CD4-positive, alpha-beta T cell treated with Interleukin-15 for 4 hours (primary cell): ENCODE measurements at places on chromosomes 1 and 21.

- no peak for DNase-seq
These were observed 92.3 kb downstream of the MRPL37 start for GRCh38 chr1:54292002-54292911.

GRCh38 chr1:15452216-15452615 lies 4.3 kb upstream of the CELA2A start:
- no peak for DNase-seq

DNA sequence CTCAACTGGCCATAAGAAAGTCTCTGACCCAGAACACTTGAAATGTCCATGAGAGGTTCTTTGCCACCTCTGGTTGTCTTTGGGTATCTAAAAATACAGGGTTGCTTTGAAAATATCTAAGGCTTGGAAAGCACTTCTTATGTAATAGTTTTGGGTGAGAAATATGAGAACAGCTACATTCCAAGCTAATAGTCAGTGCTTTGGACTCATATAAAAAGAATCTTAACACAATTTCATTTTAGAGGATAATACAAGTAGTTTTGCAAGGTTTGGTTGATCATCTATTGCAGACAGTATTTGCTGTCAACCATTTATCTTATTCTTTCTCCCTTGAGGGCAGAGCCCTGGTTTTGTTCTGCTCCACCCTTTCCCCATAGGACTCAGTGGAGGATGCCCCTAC lies 207.5 kb downstream of the KCNK2 start:
- DNase-seq: no peak

DNA sequence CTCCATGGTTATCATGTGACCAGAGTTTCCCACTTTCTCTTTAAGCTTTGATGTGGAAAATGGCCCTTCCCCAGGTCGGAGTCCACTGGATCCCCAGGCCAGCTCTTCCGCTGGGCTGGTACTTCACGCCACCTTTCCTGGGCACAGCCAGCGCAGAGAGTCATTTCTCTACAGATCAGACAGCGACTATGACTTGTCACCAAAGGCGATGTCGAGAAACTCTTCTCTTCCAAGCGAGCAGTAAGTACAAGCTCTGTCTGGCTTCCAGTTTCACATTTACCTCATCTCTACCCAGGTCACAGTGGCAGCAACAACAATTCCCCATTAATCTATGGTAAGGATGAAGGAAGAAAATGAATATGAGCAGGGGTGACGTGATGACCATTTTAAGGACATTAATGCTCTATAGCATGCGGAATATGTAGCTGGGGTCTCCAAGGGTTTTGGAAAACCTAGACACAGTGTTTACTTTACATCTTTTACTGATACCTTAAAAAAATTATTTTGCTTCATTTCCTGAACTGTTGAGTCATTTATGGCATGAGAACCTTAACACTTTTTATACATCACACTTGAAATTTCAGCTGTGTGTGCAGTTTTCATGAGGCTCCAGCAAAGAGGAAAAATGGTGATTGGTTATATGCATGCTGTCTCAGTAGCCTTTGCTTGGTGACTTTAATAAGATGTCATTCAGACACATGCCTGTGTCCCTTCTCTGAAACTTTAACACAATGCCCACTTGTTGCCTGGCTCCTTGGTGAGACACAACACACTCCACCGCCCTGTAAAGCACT lies 286.3 kb upstream of the SGIP1 start:
- peak; percentile 37 for DNase-seq

- DNase-seq: no peak
These were observed 217.5 kb downstream of the CAMTA1 start for GRCh38 chr1:7002728-7003127.

DNA sequence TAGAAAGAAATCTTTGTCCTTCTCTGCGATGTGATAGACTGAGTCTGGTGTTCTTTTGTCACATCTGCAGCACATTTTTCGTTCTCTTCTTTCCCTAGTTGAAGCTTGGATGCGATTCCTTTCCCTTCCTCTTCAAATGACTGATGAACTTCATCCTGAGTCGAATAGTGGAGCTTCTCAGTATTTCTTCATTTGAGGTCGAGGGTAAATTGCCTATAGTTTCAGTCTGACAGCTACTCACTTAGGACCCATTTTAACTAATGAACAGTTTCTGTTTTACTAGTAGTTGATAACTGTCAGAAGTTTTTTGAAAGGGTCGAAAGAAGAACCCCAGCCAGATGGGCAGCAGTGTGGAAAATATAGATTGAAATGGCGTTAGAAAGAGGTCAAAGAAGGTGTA lies 4.7 kb upstream of the REG4 start:
- no peak for DNase-seq

DNA sequence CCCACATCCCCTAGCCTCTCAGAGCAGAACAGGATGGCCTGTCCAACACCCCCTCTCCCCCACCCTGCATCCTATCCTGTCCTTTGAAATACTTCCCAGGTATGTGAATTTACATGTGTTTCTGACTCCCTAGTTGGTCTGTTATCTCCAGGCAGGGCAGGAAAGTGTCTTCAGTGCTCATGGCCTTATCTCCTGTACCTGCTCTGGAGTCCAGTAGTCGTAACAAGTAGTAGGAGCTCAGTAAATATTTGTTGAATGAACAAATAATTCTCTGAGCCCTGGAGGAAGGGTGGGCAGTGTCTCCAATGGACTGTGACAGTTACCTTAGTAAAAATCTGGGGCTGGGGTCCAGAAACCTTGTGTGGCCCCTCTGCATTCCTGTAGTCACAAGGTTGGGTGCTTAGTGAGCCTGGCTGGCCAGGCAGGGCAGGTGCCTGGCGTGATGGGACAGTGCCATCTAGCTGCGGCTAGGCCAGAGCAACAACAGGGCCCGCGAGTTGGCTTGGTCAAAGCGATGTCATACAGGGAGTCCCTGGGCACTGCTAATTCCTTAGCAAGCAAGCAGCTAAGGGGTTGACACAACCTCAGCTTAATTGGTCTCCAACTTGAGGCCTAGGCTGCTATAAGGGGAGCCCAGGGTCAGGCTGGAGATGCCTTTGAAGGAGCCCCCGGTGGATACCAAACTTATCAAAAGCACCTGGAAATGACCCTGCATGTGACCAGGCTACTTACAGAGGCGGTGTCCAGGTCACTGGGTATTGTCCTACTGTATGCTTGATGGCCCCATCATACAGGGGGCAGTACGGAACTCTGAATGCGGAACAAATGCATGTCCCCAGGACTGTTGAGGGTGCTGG lies 89.0 kb upstream of the PPM1J start:
- DNase-seq: peak; percentile 27

- no peak for DNase-seq
These were observed 15.9 kb upstream of the IFNLR1 start for GRCh38 chr1:24202987-24203386.

GRCh38 chr1:77468257-77468948 lies 186.6 kb downstream of the AK5 start:
- no peak for DNase-seq

DNA sequence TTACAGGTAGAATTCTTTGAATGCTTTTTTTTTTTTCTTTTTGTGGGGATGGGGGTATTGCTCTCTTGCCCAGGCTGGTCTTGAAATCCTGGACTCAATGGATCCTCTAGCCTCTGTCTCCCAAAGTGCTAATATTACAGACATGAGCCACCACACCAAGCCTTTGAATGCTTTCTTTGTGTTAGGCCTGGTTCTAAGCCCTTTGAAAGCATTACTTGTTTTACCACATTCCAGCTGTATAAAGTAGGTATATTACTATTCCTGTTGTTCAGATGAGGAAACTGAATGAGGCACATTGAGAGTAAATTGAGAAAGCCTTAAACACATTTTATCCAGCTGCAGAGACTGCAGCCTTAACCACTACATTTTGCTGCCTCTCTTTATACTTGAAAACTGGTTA lies 841.8 kb upstream of the ADGRL4 start:
- no peak for DNase-seq

GRCh38 chr1:94864821-94865220 lies 44.7 kb downstream of the SLC44A3 start:
- no peak for DNase-seq

- DNase-seq: no peak
These were observed 11.1 kb upstream of the TGFBR3 start for GRCh38 chr1:91897016-91897415.

DNA sequence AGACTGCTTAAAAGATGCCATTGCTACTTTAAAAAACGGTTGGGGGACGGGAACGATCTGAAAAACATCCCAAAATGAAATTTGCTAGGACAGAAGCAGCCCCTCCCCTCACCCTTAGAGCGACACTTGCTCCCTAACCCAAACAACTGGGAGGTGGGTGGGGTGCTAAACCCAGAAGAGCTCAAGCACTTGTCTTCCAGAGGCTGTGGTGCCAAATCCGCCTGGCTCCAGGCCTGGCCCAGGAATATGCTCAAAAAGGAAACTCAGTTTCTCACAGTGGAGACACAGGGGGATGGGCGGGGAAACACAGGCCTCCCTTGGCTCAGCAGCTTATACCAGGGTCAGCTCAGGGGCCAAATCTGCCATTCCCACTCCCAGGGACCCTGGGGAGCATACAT lies 644 bp upstream of the PBXIP1 start:
- no peak for DNase-seq

DNA sequence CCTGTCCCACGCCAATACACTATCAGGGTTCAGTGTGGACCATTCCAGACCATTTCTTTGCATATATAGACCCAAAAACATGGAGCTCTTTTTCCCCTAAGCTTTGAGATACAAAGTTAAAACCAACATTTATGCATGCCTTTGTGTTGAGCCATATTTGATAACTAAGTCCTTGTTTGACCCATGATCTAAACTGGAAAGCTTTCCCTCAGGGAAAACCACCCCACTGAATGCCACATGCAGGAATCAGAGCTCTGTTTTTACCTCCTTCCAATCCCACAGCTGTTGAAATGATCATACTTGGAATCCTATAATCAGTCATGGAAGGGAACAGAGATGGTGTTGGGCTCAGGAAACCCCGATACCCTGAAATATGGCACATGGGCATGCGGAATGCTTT lies 14.8 kb upstream of the SLC45A1 start:
- DNase-seq: no peak

GRCh38 chr1:91699339-91699974 lies 186.5 kb downstream of the TGFBR3 start:
- DNase-seq: no peak

- DNase-seq: no peak
These were observed 8.8 kb downstream of the GIPC2 start for GRCh38 chr1:78054559-78054958.

- no peak for DNase-seq
These were observed 27.8 kb downstream of the THEM4 start for GRCh38 chr1:151881479-151881878.

- no peak for DNase-seq
These were observed 173.6 kb upstream of the IGSF21 start for GRCh38 chr1:17933971-17934370.

DNA sequence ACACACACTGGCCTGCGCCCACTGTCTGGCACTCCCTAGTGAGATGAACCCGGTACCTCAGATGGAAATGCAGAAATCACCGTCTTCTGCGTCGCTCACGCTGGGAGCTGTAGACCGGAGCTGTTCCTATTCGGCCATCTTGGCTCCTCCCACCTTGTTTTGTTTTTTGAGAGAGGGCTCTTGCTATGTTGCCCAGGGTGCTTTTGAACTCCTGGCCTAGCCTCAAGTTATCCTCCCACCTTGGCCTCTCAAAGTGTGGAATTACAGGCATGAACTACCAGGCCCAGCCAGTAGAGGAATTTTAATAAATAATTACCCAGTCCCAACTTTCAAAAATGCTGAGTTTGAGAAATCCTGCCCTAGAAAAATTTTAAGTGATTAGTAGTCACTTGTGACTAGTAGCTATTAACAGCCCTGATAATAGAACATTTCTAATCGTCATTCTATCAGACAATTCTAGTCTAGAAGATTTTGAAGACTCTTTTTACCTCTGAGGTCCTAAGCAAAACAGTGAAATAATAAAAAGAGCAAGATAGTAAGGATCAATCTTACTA lies 30.9 kb upstream of the SLC35D1 start:
- no peak for DNase-seq

DNA sequence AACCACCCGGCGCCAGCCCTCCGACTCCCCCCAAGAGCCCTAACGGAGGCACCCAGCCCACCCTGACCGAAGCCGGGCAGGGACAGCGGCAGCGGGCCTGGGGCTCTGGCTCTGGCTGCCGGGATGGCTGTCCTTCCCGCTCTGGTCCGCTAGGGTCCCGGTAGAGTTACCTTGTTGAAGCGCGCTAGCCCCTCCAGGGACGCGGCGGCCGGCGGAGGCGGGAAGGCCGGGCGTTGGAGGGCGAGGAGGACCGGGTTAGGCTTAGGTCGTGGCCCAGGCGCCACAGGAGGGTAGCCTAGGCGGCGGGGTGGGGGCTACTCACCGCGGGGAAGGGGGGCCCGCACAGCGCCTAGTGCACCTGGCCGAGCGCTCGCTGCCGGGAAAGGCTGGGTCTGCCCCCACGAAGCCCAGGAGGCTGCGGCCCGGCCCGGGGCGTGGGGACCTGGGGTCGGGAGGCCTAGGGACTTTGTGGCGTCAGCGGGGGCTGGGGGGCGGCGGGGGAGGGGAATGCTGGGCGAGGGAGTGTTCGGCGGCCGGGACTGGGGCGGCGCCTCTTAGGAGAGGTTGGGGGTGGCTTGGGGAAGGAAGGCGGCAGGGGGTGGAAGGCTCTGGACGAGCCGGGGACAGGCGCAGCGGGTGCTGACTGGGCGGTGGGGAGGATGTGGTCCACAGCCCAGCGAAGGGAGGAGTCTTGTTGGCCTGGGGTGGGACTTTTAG lies at the start of gene TRIM17:
TRIM17 (minus strand) TSS at position 645 of the 717 bp plus-strand sequence. CDS start 1,789 bp downstream, outside the sequence.
- DNase-seq: peak; percentile 20

DNA sequence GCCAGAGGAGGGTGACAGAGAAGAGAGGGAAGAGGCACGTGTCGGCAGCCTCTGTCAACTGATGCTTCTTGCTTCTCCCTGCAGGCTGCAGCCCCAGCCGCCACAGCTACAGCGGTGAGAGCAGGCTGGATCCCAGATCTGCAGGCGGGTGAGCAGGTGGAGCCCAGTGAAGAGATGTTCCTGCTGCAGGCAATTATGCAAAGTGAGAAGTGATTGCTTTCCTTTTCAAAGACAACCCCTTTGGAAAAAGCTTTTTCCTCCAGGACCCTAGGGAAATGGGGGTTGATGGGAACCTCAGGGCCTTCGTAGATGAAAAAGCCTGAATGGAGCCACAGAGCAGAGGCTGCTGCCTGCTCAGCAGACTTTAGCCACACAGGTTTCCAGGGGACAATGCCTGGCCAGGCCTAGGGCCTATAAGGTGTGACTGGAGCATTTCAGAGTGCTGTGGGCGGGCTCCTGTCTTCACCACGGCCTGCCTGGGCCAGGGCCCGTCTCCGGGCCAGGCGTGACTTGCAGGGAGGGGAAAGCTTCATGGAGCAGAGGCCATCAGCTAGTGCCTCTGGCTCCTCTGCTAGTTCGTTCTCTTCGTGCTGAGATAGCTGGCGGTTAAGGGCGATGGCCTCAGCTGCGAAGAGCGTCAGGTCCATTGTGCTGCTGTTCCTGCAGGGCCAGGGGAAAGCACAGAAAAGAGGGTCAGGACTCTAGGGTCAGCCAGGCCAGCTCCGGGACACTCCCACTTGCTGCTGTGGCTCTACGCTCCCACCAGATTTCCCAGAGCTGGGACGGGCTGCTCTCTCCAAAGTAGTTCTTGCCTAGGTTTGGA lies 6.9 kb upstream of the KNCN start:
- no peak for DNase-seq

- DNase-seq: no peak
These were observed 1.7 kb downstream of the ISG15 start for GRCh38 chr1:1014799-1015681.

- DNase-seq: no peak
These were observed 397.5 kb downstream of the TGFB2 start for GRCh38 chr1:218742467-218743262.

- DNase-seq: peak; percentile 52
These were observed 7.0 kb downstream of the KCNA3 start for GRCh38 chr1:110667776-110668175.

GRCh38 chr1:156162430-156163037 lies 9.1 kb downstream of the SEMA4A start:
- no peak for DNase-seq

- DNase-seq: peak; percentile 38
These were observed 27.5 kb downstream of the ARID1A start for GRCh38 chr1:26723013-26723991.
